Activated T-cell treated with anti-CD3 and anti-CD28 coated beads for 48 hours (primary cell): ENCODE measurements at places on chromosomes 7 and 10.

- no peak for DNase-seq
These were observed 10.4 kb upstream of the NACAD start for GRCh38 chr7:45098983-45099839.

DNA sequence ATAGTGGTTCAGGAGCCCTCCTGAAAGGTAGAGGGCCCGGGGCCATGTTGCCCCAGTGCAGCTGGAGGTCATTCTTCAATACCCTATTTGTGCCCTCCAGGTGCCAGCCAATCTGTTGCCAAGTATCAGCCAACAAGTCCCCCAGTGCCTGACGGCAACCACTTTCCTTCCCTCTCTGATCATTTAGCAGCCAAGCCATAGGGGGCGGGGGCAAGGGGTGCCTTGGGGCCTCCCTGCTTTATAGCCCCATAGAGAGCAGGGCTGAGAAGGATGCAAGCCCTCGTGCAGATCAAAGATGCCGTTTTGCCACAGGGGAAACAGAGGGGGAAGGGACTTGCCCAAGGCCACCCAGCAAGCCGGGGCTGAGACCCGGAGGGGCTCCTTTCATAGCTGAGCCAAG, 149.0 kb upstream of the CHST15 start:
- no peak for DNase-seq

DNA sequence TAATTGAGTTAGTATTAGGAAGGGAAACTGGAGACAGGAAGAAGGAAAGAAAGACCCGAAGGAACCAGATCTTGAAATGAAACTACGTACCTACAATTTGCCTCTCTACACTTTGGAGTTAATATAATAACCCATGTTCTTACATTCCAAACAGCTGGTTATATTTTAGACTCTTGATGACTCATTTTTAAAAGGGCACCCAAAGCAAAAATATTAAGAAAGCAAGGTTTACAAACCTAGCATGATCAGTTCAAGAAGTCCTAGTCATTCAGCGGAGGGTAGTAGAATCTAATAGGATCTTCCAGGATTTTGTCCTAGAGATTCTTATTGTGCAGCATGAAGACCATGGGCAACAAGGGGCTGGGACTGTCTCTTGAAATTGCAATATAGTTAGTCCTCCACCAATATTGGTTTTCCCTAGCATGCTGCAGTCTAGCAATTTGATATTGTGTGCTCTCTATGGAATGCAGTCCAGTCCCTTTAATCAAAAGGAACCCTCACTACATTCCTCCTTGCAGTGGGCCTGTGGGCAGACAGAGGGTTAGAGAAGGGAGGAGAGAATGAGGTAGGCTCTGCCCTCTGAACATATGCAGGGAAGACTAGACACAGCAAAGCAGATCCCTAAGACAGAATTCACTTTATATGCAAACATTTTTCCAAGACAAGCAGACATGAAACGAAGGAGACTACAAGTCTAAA, 230.3 kb downstream of the INHBA start:
- DNase-seq: no peak

- no peak for DNase-seq
These were observed 62.4 kb downstream of the COA1 start for GRCh38 chr7:43666938-43667337.

- DNase-seq: no peak
These were observed 39.0 kb downstream of the TET1 start for GRCh38 chr10:68598978-68599770.

- DNase-seq: no peak
These were observed 48.2 kb downstream of the APBB1IP start for GRCh38 chr10:26486304-26486703.

GRCh38 chr7:151137791-151138152, 29.7 kb downstream of the GBX1 start:
- DNase-seq: no peak

DNA sequence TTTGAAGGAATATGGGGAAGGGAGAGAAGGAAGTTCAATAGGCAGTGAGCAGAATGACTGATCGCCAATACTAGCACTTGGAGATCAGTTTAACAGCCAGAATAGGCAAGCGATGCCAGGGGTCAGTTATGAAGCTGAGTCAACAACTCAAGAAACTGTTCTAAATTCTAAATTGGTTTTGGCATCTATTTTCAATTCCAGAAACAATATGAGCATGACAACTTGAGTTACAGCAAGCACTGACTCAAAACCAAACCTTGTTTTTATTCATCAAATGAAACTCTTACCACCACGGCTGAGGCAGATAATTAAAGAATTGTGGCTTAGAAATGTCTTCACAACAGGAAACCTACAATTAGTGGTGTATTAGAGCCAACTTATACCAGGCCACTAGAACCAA, 180.5 kb upstream of the ASAH2 start:
- DNase-seq: no peak

- no peak for DNase-seq
These were observed 1016.4 kb upstream of the SORCS1 start for GRCh38 chr10:108180878-108181277.

DNA sequence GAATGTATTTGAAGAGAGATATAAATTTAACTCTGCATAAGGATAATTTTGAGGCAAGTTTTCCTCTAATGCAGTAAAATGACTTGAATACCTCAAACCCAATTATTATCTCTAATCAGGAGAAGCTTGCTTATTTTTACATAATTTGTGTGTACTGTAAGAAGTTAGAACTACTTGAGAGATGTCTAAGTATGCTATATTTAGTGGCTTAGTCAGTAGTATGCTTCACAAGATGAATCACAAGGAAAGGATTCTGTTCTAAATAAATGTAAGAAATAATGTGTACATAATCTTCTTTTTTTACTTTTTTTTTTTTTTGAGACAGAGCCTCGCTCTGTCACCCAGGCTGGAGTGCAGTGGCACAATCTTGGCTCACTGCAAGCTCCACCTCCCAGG, 13.7 kb downstream of the PHTF2 start:
- DNase-seq: no peak
